ENCODE measurements at places on chromosomes 2 and 18.

DNA sequence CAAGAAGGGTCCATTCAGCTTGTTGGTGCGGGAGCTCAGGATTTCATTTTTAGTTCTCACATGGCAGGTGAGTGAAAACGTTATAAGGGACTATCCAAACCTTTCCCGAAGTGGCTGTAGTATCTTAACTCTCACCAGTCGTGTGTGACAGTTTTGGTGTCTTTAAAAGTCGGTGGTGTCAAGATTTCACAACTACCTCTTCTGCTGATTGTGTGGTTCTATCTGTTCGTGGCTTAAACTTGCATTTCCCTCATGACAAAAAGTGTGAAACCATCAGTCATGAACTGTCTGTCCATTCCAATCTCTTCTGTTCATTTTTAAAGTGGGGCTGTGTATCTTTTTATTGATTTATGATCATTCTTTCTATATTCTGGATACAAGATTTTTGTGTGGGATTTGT lies 3.8 kb upstream of the AQP12B start:
- DNase-seq, result no peak

DNA sequence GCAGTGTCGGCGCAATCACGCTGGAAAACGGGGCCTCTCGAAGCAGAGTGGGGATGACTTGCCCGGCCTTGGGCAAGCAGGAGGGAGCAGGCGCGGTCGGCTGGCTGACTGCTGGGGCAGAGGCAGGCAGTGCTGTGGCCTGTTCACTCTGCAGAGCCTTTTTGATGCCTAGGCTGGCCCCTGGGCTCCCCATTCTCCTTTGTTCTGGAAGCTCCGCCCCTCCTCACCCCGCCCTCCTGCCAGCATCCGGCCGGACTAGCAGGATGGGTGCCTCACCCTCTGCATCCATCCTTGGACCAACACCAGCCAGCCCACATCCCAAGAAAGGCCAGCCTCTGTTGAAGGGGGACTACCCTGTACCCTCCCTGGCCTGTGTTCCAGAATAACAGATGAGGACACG lies at the start of gene ASPRV1:
TSS of gene ASPRV1 (minus strand) at position 136 of the 400 bp plus-strand sequence. CDS start 195 bp downstream, outside the sequence.
- no peak for DNase-seq

GRCh38 chr2:56099963-56100362 lies 83.8 kb upstream of the CCDC85A start:
- no peak for DNase-seq

GRCh38 chr2:219485201-219485580 lies 13.5 kb upstream of the GMPPA start:
- DNase-seq, result no peak

- DNase-seq, result no peak
Observed at GRCh38 chr2:105287692-105288091, 41.8 kb downstream of the TGFBRAP1 start.

DNA sequence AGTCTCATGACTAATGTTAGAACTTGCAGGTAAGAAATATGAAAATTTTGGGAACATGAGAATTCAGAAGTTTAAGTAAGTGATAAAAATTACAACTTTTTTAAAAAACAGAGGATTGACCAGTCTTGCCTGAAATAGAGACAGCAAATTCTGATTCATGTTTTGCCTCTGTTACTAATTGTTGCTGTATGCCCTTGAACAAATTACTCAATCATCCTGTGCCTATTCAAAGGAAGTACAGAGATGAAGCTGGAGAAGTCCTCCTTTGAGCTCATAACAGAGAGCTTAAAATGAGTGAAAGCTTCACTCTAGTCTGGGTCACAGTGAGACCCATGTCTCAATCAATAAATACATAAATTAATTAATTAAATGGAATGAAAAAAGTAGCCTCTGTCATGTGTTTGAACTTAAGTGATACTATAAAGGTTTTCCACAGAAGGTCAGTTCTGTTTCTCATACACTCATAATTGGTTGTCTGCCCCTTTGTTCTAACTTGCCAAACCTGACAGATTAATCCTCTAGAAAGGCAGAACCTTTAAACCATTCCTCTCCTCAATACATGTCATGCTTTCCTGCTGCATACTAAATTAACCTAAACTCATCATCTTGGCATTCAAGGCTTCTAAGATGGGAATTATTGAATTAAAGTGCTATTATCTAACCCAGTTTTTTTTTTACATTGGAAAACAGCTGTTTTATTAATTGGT lies 374.6 kb upstream of the LRATD1 start:
- no peak for DNase-seq
